Muscle of leg (tissue), 16 donors: ENCODE measurements at places on chromosomes 3 and 15. TPM values are rescaled to one million over a fixed set of nuclear protein-coding genes. Genes with fewer than 3 reads are reported as not detected.
A peak's percentile ranks its signal among the peaks of the same experiment; 100 is the strongest.

GRCh38 chr3:141933421-141934300 lies 57.2 kb downstream of the ATP1B3 start:
- DNase-seq = peak; percentile 55
- H3K27ac ChIP-seq = peak overlapping the region; percentile 47
- peaks cover 12% of the 10 kb centered on the region for H3K36me3 ChIP-seq
- H3K4me3 ChIP-seq = no peak overlapping the region
- H3K4me1 ChIP-seq = peaks cover 9% of the 10 kb centered on the region

DNA sequence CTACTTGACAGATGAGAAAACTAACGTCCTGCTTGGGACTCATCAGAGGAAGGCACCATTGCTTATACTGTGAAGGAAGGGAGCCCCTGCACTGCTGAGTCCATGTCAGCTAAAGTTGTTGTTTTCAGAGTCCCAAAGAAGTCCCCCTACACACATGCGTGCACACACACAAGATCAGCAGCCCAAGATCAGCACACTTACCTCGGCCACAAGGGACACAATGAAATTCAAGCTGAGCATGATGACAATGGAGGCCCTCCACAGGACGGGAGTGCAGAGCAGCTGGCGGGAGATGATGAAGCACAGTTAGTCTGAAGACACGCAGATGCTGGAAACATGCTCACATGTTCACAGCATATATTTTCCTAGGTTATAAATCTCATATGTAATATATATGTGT lies 28.6 kb upstream of the ATP13A5 start:
- H3K4me1 ChIP-seq = no peaks in the 10 kb centered on the region
- no peaks in the 10 kb centered on the region for H3K27me3 ChIP-seq
- H3K27ac ChIP-seq = no peak overlapping the region
- H3K4me3 ChIP-seq = no peak overlapping the region

DNA sequence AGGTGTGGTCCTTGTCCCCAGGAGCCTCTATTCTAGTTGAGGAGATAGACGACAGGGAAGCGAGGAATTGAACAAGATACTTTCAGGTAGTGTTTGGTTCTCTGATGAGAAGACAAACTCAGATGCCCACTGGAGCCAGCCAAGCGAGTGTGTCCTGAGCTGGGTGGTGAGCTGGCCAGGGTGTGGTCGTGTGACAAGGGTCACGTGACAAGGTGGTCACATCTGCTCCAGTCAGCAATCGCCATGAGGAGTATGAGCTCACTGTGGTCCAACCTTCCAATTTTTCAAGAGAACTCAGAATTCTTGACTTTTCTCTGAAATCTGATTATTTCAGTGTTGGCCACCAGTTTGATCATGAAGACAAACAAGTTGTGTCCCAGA lies 39.5 kb downstream of the SLC6A6 start:
- peaks cover 29% of the 10 kb centered on the region for H3K4me1 ChIP-seq
- peaks cover 33% of the 10 kb centered on the region for H3K27me3 ChIP-seq
- DNase-seq = no peak

DNA sequence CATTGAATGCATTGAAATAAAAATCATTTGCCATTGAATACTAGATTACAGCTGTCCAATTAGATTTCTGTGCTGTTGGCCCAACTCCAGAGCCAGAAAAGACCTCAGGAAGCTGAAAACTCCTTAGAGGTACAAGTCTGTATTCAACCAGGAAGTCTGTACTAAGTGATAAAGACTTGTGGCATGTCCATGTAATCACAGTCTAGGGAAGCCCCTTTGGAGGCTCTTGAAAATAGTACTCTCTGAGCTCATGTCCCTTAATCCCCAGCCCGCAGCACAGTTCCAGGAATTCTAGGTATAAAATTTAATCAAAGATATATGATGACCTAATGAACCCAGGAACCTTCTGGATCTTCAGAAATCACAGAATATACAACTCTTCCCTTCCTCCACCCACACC lies 279.4 kb downstream of the RSL24D1 start:
- no peak overlapping the region for H3K27ac ChIP-seq
- no peak overlapping the region for H3K4me3 ChIP-seq
- no peaks in the 10 kb centered on the region for H3K27me3 ChIP-seq
- no peaks in the 10 kb centered on the region for H3K36me3 ChIP-seq

DNA sequence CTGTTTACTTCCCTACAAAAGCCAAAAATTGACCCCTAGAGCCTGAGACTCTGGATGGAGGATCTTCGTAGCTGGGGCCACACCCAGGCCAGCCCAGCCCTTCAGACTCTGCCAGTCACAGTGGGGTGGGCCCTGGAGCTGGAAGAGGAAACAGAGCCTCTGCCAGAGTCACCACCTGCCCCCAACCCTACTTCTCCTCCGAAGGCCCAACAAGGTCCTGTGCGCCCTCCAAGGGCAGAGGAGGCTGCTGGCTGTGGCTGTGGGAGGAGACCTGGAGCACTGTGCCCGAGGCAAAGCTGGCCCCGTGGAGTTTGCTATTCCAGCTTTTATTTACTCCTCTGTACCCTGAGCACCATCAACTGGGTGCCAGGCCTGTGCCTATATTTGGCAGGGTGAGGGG lies 19.0 kb downstream of the CISH start:
- no peak overlapping the region for H3K4me3 ChIP-seq
- H3K36me3 ChIP-seq = no peaks in the 10 kb centered on the region
- H3K27ac ChIP-seq = no peak overlapping the region
- peaks cover 28% of the 10 kb centered on the region for H3K4me1 ChIP-seq

DNA sequence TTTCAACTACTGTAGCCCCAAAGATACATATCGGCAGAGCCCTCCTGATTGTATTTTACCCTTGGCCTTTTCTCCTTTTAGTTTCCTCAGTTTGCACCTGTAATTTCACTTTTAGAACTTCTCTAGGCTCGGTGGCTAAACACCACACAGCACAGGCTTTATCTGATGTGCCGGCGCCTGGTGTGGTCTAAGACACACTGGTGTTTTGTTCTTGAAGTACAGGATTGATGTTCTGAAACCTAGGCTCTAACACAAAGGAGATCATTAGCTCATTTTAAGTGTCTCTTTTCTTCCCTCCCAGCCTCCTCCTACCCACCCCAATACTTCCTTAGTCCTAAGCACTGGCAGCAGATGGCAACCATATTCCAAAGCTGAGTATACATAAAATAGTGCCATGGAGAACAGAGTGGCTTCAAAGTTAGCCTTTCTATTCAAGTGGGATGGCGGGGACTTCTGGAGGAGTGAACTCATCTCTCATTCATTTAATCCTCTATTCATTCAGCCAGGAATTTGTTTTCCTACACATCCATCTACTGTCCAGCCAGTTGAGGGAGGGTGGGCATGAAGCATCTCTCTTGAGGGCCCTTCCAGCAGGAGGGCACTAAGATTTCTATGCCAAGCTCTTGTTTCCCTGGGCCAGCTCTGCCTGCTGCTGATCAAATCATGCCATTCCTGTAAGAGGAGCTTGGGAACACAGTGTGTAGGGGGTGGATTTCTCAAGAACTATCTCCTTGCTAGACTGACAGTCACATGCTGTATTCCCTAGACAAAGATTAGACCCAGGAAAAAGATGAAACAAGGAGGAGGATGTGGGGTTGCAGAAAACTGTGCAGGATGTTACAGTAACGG lies 71.2 kb downstream of the TIGIT start:
- no peaks in the 10 kb centered on the region for H3K36me3 ChIP-seq
- no peak overlapping the region for H3K27ac ChIP-seq
- no peaks in the 10 kb centered on the region for H3K27me3 ChIP-seq
- H3K4me1 ChIP-seq = no peaks in the 10 kb centered on the region
- DNase-seq = no peak

GRCh38 chr3:73504239-73504638 lies 120.5 kb downstream of the PDZRN3 start:
- H3K27me3 ChIP-seq = no peaks in the 10 kb centered on the region
- peak overlapping the region; percentile 52 for H3K27ac ChIP-seq
- peaks cover 3% of the 10 kb centered on the region for H3K36me3 ChIP-seq

DNA sequence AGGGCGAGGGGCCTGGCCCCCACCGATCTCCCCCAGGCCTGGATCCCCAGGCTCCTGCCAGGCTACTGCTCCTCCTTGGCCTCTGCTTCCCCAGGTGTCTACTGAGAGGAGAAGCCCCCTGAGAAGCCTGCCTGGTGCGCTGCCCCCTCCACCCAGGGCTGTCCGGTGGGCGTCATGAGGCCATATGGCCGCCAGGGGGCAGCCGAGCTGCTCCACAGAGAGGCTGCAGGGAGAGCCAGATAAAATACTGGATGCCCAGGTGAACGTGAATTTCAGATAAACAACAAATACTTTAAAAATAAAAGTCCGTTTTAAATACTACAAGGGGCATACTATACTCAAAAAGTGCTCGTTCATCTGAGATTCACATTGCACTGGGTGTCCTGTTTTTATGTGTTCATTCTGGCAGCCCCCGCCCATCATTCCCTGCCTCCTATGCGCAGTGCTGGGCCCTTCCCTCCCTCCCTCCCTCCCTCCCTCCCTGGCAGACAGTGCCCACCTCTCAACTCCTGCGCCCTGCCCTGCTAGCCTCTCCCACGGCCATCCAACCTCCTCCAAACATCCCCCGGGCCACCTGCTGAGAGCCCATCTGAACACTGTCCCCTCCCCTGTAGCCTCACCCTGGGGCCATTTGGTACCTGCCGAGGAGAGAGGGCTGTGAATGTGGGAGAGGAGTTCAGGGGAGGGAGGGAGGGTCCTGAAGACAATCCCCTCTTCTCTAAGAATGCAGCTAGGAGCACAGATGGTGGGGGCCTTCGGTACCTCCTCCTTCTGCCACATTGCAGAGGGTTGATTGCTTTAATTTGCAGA lies 29.6 kb downstream of the PSTPIP1 start:
- no peak overlapping the region for H3K27ac ChIP-seq
- peaks cover 3% of the 10 kb centered on the region for H3K27me3 ChIP-seq
- no peak overlapping the region for H3K4me3 ChIP-seq
- no peaks in the 10 kb centered on the region for H3K36me3 ChIP-seq

- DNase-seq = no peak
- no peaks in the 10 kb centered on the region for H3K4me1 ChIP-seq
- H3K27ac ChIP-seq = no peak overlapping the region
- no peaks in the 10 kb centered on the region for H3K36me3 ChIP-seq
- H3K4me3 ChIP-seq = no peak overlapping the region
- H3K27me3 ChIP-seq = no peaks in the 10 kb centered on the region
Observed at GRCh38 chr3:152241142-152242017, 27.3 kb upstream of the MBNL1 start.

- H3K4me3 ChIP-seq = peak within 1 kb of the TSS; percentile 64
- H3K27ac ChIP-seq = peak within 1 kb of the TSS; percentile 95
- peak; percentile 88 for DNase-seq
- H3K27me3 ChIP-seq = no peaks in the 10 kb centered on the region
- peaks cover 6% of the 10 kb centered on the region for H3K4me1 ChIP-seq
Observed at GRCh38 chr3:119579366-119580066, at the start of gene ADPRH. TSS of gene ADPRH (plus strand) at chr3:119579492. CDS start at chr3:119582170, 2,678 bp downstream.

DNA sequence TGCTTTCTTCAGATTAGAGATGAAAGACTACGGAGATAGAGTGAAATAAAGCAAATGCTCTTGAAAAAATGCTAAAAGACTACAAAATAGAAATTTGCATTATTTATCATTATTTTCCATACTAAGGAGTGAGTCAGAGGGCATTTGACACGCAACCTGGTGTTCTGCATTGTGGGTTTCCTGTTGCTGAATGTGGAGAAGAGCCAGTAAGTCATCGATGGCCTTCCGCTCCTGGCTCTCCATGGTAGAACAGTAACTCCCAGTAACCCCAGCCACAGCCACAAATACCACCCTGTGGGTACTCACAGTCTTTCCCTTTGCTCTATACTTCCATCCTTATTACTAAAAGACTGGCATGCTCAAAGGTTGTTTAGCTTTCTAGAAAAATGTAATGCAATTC lies 61.5 kb downstream of the CGGBP1 start:
- H3K4me3 ChIP-seq = no peak overlapping the region

DNA sequence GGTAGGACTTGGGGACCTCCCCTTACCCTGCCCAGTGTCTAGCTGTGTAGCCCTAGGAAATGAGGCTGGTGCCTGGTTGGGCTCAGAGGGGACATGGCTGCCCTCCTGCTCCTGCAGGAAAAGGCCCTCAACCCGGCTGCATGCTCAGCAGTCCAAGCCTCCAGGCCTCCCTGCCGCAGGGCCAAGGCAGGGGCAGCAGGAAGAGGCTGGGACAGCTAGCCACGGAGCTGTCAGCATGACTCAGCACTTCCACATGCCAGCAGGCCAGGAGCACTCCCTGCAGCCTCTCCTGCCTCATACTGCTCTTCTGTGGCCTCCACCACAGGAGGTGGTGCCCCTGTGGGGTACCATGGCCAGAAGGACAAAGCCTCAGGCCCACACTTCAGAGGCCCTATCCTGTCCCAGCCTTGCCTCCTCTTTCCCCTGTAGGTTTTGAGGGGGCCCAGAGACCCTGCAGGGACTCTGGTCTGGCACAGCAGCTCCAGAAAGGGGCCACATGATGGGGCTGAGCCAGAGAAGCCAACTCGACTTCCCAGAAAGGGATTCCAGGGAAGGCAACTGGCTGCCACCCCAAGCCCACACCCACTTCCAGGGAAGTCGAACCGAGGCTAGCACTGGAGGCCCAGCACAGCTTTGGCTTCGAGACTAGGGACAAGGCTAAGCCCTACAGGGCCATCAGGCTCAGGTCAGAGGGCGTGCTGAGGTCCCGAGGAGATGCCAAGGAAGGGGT lies 19.5 kb downstream of the TKT start:
- H3K4me1 ChIP-seq = peaks cover 45% of the 10 kb centered on the region
- DNase-seq = peak; percentile 60
- H3K27me3 ChIP-seq = no peaks in the 10 kb centered on the region
- H3K4me3 ChIP-seq = no peak overlapping the region
- H3K27ac ChIP-seq = no peak overlapping the region

- peaks cover 15% of the 10 kb centered on the region for H3K4me1 ChIP-seq
- H3K27ac ChIP-seq = no peak overlapping the region
- peaks cover 57% of the 10 kb centered on the region for H3K27me3 ChIP-seq
- no peak overlapping the region for H3K4me3 ChIP-seq
- no peak for DNase-seq
Observed at GRCh38 chr3:42503957-42504333, 1.5 kb downstream of the VIPR1 start.

DNA sequence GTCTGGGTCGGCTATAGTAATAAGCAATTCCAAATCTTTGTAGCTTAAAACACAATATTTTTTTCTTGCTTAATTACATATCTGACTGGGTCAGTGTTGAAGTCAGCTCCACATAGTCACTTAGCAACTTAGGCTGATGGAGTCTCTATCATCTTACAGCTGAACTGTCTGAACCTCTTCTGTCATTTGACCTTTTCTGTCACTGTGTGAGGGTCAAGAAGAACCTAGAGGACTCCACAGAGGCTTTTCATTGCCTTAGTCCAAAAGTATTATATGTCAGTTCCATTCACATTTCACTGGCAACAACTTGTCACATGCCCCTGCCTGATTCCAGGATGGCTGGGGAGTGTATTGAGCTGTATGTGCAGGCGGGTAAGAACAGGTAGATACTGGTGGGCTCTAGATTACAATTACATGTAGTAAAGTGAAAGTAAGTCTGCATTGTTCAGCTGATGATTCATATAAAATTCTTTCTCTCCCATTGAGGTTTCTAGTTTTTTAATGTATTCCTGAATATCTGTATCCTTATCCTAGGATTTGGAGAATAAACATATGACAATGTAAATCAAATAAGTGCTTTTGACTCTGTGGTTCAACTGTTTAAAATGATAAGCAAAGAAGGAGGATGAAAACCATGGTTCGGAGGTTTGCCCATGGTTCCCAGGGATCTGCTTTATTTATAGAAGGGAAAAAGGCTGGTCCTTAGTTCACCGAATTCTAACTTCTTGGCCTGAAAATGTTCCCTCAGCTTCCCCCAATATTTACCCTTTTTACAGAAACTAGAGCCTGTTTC lies 5.8 kb upstream of the ARPP21 start:
- H3K4me1 ChIP-seq = no peaks in the 10 kb centered on the region
- DNase-seq = no peak
- H3K27me3 ChIP-seq = peaks cover under 1% of the 10 kb centered on the region
- H3K36me3 ChIP-seq = no peaks in the 10 kb centered on the region
- no peak overlapping the region for H3K4me3 ChIP-seq

Gene MAP2K5
- 22.6 TPM for polyA plus RNA-seq

Gene PROS1
- 21.0 TPM for polyA plus RNA-seq

Gene ACOX2
- polyA plus RNA-seq = 22.8 TPM

Gene CA12
- 1.9 TPM for polyA plus RNA-seq

Gene PLIN1
- polyA plus RNA-seq = 0.35 TPM

Gene APOD
- polyA plus RNA-seq = 31.2 TPM

Gene HIGD2B
- polyA plus RNA-seq = not detected

Gene OR5H2
- not detected for polyA plus RNA-seq
